ENCODE measurements at places on chromosomes 2 and 18. TPM values are rescaled to one million over a fixed set of nuclear protein-coding genes. Genes with fewer than 3 reads are reported as not detected.

Gene GATA6
- total RNA-seq, result 1.0 TPM

Gene C2orf92
- total RNA-seq, result not detected

Gene IL37
- not detected for total RNA-seq

Gene TUBA3E
- total RNA-seq, result not detected

Gene INHBB
- total RNA-seq, result not detected

Gene ADNP2
- total RNA-seq, result 17.3 TPM

Gene NEURL3
- not detected for total RNA-seq

Gene CCDC121
- total RNA-seq, result 1.0 TPM
